Fibroblast of the conjunctiva (primary cell): ENCODE measurements at places on chromosomes 16 and 17.

DNA sequence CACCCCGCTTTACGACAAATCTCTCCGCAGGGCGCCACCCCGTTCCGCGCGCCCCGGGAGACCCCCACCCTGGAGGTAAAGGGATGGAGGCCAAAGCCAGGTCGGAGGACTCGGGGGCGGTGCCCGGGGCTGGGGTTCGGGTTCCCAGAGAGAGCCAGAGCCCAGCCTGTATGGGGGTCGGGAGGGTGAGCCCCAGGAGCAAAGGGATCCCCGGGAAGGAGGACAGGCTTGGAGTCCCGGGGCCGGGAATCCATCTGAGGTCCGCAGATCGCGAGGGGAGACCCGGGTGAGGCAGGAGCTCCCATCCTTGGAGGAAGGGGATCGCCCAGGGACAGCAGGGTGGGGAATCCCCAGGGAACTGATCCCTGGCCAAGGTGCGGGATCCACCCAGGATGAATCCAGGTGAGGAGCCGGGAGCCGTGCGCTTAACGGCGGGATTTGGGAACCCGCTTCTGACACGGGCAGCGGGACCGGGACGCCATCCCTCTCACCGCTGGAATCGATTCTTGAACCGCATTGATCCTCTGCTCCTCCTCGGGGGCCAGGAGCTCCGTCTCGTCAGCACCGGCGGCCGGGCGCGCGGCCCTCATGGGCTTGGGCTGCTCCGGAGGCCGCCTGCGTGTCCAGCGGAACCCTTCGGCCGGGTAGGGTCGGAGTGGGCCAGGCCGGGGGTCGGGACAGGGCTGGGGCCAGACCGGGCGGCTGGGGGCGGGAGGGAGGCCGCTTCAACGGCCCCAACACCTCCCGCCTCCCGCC lies at the start of gene MMD:
Gene MMD, minus strand, starts transcription at position 657 of the 756 bp plus-strand sequence. Its CDS starts 140 bp downstream, at position 517.
- DNase-seq, result no peak

DNA sequence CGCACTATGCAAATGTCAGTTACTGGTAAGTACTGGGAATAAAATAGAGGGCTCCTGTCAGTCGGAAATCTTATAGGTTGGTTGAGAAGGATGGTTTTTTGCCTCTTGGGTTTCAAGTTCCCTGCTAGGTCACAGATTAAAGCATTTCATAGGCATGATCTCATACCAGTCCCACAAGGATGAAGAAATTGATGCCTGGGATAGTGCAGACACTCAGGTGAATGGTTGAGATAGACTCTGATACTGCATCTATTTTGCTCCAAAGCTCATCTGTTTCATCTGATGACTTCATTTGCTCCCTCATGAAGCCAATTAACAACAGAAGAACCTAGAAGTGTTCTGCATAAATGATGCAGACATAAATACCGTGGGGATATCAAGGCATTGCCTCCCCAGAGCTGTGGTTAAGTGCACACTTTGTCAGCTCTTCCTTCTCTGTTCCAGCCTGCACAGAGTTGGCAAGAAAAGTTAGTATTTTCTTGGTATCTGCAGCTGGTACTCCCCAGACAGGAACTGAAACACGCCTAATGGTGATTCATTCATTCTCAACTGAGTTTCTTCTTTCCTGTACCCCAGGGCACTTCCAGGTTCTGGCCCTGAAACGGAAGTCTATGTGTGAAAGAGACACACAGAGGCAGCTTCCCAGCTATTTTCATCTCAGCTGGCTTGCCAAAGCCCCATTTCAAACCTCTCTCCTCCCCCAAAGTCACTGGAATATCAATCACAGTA lies 418.3 kb upstream of the SALL1 start:
- DNase-seq, result no peak

GRCh38 chr17:66317629-66318028 lies 15.2 kb downstream of the PRKCA start:
- DNase-seq, result no peak

DNA sequence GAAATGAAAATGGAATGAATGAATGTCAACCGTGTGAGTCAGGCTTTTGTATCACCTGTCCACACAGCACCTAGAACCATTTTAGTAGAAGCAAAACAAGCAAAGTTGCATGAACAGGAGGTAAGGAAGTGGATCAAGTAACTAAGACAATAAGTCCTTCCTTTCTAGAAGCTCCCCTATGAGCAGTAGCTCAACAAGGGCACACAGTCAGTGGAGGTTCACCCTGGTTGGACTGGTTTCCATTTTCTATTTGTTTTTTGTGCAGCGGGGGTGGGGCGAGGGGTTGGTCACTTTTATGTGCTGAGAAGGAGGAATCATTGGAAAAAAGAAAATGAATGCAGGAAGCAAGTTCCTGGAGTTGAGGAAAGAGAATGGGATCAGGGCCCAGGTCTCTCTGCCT lies 4.0 kb upstream of the HSBP1 start:
- no peak for DNase-seq

- no peak for DNase-seq
These were observed 587 bp downstream of the PLD6 start for GRCh38 chr17:17205368-17206123.

DNA sequence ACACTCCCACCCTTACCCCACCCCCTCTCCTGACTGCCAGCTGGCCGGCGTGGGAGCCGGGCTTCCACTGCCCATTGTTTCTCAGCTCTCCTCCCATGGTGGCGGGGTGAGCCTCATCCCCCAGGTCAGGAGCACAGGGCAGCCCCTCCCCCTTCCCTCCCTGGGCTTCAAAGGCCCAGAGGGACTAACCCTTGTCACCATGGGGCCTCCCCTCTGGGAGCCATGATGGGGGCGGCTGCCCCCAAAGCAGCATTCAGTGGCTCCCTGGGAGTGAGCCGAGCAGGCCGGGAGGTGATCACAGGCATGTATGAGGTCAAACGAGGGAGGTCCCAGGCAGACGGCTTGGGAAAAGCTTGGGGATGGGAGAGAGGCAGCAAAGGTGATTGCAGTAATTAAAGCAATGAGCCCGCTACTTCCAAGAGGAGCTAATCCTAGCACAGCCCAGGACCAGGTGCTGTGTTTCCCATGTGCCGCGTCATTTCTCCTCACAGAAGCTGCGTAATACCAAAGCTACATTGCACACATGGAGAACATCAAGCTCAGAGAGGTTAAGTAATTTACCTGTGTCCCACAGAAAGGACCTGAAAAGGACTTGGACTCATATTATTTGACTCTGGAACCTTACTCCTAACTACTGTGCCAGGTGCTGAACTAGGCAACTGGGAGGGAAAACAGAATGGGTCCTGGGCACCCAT lies 24.5 kb downstream of the CDK5RAP3 start:
- DNase-seq, result no peak

DNA sequence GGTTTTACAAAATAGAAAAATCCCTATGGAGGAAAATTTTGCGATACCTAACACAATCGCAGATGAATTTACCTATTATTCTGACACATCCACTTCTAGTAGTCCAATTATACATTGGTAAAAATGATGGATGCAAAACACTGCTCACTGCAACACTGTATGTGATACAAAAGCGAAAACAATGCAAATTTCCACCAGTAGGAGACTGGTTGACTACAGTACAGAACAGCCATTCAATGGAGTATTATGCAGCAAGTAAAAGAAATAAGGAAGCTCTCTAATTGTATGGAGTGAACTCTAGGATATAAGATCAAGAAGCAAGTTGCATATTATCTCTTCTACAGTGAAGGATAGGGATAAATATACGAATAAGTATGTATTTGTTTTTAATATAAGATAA lies 48.5 kb downstream of the SETD6 start:
- no peak for DNase-seq

DNA sequence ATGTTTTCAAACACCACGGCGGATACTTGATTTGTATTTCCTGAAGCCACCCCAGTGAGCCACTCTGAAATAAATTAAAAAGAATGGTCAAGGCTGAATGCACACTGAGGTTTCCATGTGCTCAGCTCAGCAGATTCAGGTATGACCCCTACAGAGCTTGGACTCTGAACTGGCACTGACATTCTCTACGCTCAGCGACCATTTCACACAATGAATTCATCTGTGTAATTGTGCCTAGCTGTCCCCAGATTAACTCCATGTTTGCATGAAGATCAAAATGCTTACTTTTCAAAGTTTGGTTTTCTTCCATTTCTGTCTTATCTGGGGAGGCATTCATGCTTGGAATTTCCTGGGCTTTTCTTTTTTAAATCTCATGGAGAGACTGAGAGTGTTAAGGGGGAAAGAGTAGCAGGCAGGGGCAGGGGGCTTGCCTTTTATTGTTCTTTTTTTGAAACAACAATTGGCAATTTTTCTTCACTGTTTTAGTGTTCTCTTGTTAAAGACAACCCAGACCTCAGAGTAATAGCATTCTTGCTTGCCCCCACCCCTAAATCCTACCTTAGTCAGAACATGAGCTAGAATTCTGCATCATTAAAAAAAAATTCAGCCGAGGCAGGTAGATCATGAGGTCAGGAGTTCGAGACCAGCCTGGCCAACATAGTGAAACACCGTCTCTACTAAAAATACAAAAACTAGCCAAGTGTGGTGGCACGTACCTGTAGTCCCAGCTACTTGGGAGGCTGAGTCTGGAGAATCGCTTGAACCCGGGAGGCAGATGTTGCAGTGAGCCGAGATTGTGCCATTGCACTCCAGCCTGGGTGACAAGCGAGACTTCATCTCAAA lies 85.5 kb upstream of the HNF1B start:
- no peak for DNase-seq

- no peak for DNase-seq
These were observed 43.8 kb upstream of the TOB1 start for GRCh38 chr17:50909765-50910605.

GRCh38 chr17:38894276-38894675 lies 24.4 kb downstream of the LASP1 start:
- DNase-seq, result no peak

- DNase-seq, result no peak
These were observed 2.9 kb downstream of the SPECC1 start for GRCh38 chr17:20012017-20012536.

GRCh38 chr16:2194166-2194834 lies 2.1 kb downstream of the CASKIN1 start:
- DNase-seq, result peak; percentile 12

DNA sequence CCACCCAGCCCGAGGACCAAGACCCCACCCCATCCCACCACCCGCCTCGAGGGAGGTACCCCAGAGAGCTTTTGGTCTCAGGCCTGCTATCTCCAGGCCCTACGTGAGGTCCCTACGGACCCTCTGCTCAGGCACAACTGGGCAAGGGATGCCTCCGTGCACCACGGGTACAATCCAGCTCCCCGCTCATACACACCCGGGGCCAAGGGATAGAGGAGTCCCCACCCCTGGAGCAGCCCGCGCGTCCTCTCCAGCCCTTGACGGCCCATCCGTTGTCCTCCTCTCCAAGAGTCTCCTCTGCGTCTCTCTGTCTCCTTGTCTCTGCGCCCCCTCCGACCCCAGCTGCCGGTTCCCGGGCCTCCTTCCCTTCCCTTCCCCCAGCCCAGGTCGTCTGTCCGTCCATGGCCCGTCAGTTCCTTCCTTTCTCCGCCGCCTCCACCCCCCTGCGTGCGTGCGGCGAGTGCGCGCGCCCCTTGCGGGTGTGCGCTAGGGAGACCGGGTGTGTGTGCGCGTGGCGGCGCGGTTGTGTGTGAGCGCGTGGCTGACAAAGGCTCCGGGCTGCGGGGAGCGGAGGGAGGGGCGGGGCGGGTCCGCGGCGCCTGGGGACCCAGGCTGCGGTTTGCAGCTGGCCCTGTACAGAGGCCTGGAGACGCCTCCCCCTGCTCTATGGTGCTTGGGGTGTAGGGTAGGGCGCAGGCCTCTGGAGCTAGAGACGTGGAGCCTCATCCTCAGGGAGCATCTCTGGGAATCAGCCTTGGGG lies 930 bp downstream of the SPNS2 start:
- DNase-seq, result no peak

- DNase-seq, result no peak
These were observed 4.0 kb upstream of the ZNF267 start for GRCh38 chr16:31869511-31870201.

DNA sequence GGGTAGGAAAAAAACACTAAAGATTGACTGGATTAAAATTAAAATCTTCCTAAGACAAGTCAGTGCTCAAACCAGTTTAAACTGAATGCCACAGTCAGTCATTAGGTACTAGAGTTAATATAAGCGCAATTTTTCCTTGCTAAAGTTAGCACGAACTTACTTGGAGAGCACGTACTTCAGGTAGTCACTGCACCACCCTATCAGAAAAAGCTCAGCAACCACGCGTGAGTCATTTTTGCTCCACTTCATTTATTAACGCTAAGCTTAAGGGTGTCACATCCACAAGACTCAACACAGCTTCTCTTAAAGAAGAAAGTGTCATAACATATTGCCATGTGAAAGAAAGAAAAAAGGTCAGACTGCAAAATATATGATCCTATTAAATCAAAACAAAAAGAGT lies 53.1 kb downstream of the TEX2 start:
- no peak for DNase-seq

- DNase-seq, result no peak
These were observed 687.3 kb downstream of the CDH11 start for GRCh38 chr16:64434526-64435069.

- DNase-seq, result peak; percentile 71
These were observed 5.2 kb downstream of the ITPRIPL2 start for GRCh38 chr16:19118938-19119431.

- DNase-seq, result no peak
These were observed 22.2 kb upstream of the ADCY7 start for GRCh38 chr16:50244140-50244503.

GRCh38 chr17:66580184-66580955 lies 254.5 kb upstream of the CACNG5 start:
- DNase-seq, result peak; percentile 21

GRCh38 chr16:259814-260253 lies 15.9 kb downstream of the RGS11 start:
- no peak for DNase-seq

GRCh38 chr17:522919-523318 lies 170.3 kb upstream of the RPH3AL start:
- no peak for DNase-seq

DNA sequence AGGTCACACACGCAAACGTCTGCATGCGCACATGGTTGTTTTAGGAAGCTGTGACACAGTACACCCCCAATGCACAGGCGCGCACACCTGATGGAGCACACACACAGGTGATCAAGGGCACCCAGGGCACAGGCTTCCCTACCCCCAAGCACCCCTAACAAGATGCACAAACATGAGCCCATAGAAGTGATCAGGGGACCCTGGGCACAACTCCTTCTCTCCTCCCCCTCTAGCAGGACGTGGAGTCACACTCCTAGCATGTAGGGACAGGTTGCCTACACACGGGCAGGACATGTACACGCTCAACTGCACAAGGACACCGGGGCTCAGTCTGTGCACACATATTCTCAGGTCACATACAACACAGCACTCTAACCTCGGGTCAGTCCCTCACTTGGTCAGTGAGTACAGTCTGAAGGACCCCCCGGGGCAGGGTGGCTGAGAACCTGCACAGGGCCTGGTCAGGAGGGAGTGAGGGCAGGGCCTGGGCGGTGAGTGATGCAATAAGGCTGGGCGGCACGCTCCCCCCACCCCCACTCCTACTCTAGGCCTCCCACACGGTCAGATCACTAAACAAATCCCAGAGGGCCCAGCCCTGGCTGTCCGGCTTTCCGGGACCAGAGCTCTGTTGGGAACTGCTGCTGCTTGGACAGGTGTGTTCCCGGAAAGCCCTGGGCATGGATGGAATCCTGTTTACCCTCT lies 751 bp upstream of the DOC2B start:
- no peak for DNase-seq

GRCh38 chr16:61007694-61008093 lies 1028.5 kb downstream of the CDH8 start:
- no peak for DNase-seq
